ENCODE measurements at places on chromosomes 2 and 18.

DNA sequence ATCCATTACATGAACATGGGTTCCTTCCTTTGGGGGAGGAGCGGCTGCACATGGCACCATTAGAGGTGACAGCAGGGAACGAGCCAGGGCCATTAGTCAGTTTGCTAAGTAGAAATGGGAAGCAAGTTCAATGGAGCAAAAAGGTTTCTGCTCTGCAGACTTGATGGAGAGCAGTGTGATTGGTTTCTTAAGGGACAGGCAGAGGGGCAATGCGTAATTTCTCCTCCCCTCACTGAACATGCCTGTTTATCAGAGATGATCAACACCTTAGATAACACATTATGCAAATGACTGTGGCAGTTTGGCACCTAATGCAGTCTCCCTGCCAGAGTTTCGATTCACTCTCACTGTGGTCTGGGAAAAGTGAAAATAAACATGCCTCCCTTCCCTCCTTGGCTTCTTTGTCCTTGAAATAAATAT lies 414.5 kb downstream of the STK39 start:
- DNase-seq: no peak

DNA sequence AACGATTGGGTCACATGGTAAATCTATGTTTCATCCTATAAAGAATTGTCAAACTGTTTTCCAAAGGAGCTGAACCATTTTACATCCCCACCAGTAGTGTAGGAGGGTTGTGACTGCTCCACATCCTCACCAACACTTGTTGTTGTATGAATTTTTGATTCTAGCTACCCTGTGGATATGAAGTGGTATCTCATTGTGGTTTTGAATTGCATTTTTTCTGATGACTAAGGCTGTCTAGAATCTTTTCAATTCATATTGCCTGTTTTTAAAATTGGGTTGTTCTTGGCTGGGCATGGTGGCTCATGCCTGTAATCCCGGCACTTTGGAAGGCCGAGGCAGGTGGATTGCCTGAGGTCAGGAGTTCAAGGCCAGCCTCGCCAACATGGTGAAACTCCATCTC lies 44.5 kb downstream of the TXNL1 start:
- no peak for DNase-seq

GRCh38 chr18:6797171-6797570 lies 67.7 kb downstream of the ARHGAP28 start:
- no peak for DNase-seq

- DNase-seq: no peak
These were observed 142.2 kb downstream of the RAPGEF4 start for GRCh38 chr2:172877826-172878225.

DNA sequence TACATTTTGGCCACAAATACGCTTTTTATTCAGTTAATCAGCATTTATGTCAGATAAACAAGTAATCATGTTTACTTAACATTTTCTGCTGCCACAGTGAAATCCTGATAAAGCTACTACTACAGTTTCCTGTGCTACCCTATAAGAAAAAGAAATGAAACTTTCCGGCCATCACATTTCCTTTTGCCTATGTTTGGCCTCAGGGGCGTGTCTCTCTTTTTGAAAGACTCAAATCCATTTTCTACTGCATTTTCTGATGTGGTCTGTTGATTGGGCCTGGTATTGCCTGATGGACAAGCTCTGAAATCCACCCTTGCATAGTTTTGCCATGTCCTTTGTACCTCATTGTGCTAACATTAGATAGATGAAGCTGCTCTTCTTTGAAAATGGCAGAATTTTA lies 152.6 kb downstream of the AGPS start:
- no peak for DNase-seq

DNA sequence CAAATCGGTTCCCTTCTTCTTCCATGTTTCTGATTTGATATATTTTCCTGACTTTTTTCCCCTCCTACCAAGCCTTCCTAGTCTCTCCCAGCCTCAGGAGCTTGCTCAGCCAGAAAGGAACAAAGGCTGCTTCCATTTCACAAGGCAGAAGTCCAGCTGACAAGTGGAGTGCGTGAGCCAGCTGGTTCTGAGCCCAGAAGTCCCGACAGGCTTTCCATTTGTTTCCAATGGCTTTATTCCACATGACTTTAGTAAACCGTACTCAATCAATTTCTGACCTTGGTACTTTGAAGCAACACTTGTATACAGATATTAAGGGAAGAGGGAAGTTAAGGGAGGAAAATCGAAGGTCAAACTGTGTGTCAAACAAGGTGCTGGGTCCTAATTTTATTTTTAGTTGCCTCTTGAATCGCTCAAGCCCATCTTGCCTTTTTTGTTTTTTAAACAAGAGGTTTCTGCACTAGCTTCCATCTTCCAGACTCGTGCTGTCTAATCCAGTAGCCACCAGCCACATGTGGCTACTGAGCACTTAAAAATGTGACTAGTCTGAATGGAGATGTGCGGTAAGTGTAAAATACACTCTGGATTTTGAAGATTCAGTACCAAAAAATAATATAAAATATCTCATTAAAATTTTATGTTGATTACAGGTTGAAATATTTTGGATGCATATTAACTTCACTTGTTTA lies 36.2 kb downstream of the WIPF1 start:
- DNase-seq: no peak

GRCh38 chr18:58660915-58661314 lies 10.3 kb upstream of the MALT1 start:
- DNase-seq: no peak

DNA sequence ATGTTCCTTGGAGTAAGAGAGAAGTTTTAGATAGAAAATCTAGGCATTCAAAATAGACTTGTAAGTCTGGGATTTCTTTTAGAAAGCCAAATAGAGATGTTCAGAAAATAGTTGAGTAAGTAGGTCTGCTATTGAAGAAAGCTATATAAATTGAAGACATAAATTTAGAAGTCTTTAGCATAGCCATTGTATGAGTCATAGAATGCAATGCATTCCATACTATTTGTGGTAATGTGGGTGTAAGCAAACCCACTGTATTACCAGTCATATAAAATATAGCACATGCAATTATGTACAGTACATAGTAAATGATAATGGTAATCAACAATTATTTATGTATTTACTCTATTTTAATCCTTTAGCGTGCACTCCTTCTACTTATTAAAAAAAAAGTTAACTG lies 14.1 kb downstream of the MC4R start:
- DNase-seq: no peak

- no peak for DNase-seq
These were observed 342.3 kb upstream of the EPHA4 start for GRCh38 chr2:221914334-221914880.

DNA sequence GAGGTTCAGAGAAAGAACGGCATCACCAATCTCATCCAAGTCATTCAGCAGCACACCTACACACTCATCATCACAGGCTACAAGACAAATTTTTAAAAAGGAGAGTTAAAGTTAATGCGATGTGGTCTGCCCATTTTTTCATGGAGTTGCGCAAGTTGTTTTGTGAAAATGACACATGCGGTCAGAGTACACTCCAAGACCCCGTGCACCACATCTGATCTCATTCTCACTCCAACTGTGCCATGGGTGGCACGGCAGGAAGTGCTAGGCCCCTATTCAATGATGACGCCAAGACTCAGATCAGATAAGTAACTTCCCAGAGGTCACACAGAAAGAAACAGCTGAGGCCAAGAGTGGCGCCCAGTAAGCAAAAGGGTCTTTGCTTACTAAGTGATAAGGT lies 119.8 kb downstream of the LAMA1 start:
- DNase-seq: no peak

DNA sequence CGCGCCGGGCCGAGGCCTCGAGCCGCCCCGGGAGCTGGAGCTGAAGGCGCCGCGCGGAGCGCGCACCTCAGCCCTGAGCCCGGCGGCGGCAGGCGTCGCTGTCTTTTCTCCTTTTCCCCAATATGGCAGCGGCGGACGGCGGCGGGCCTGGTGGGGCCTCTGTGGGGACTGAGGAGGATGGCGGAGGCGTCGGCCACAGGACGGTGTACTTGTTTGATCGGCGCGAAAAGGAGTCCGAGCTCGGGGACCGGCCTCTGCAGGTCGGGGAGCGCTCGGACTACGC lies 369 bp downstream of the SMCHD1 start:
- DNase-seq: no peak

DNA sequence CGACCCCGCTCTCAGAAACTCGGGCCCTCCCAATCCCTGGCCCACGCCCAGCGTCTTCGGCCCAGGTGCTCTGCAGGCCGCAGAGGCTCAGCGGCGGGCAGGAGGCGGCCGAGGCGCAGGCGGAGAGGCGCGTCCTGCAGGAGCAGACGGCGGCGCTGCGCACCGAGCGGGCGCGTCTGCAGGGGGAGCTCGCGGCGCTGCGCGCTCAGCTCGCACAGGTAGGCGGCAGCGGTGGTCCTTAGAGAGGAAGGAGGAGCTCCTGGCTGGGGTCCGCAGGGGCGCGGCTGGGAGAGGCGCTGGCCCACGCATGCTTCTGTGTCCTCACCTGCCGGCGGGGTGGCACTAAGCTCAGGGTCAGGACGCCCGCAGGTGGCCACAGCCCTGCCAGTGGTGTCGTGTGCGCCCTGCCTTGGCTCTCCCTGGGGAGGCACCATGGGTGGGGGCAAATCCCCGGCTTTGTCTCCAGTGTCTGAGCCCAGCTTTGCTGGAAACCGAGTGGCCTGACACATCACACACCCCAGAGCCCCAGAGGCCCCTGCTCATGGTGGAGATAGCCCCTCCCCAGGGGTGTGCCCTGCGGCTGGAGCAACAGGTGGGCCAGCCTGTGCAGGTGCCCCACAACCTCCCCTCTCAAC lies 14.9 kb upstream of the SNED1 start:
- DNase-seq: no peak

- no peak for DNase-seq
These were observed 7.7 kb downstream of the APLF start for GRCh38 chr2:68475110-68475509.

GRCh38 chr2:15819562-15820256 lies 120.6 kb upstream of the MYCN start:
- DNase-seq: no peak

GRCh38 chr2:115285416-115285815 lies 843.0 kb downstream of the DPP10 start:
- no peak for DNase-seq

DNA sequence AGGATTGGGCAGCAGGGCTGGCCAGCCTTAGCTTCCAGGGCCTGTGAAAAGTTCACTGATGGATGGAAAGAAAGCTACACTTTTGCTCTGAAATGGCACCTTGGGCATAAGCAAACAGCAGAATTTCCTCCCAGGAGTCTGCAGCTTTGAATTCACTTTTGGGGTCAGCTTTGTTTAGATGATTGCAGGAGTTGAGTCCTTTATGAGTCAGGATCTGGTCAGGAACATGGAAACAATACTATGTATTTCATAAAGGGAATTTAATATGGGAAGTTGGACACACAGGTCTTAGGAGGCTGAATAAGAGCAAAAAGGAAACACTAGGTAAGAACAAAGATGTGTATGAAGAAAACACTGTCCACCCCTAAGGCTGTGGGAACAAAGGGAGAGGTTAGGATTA lies 345.3 kb downstream of the TSN start:
- no peak for DNase-seq

DNA sequence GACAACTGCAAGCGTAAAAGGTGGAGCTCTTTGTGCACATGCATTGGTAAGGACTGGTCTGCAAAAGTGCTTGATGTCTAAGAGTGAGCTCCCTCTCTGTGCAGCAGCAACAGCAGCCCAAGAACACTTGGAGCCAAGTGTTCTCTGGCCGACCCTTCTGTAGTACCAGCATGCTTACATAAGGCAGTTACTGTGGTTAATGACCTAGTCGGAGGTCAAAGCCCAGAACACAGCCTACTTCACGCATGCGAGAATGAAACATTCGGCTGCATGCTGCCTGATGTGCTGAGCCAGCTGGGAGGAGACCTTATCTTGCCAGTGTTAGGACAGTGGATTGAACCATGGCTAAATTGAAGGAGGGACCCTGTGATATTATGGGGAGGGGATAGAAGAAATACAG lies 21.3 kb downstream of the NCAPH start:
- no peak for DNase-seq

DNA sequence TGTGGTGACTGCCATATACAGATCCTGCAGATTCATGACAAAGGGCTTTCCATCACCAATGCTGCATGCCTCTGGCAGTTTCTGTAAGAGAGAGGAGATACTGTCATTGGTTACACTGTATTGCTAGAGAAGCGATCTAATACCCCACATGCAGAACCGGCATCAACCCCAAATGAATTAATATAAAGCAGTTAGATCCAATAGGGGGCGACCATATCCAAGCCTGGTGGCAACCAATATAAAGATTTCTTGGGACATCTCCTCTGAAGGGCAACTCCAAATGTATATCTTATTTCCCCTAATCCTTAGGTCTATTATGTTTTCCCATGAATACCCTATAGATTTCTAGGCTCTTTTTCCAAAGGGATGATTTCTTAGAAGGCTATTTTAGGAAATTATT lies 17.4 kb upstream of the IHH start:
- no peak for DNase-seq

DNA sequence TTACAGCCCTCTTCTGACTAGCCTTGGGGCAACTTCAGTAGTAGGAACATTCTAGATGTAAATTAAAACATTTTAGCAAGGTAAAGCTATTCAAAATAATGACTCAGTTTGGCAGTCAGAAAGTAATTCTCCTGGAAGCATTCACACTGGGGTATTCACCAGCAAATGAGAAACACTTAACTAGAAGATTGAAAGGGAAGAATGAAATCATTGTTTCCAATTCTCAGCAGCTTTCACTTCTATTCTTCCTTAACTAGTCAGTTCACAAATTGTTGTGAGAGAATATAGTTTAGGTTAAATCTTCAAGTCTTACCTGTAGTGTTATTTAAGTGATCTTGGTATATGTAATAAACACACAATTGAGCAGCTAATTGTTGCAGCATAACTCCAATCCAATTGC lies 1135.6 kb upstream of the FAM98A start:
- no peak for DNase-seq

- no peak for DNase-seq
These were observed 37.1 kb downstream of the BCL11A start for GRCh38 chr2:60516383-60516811.

DNA sequence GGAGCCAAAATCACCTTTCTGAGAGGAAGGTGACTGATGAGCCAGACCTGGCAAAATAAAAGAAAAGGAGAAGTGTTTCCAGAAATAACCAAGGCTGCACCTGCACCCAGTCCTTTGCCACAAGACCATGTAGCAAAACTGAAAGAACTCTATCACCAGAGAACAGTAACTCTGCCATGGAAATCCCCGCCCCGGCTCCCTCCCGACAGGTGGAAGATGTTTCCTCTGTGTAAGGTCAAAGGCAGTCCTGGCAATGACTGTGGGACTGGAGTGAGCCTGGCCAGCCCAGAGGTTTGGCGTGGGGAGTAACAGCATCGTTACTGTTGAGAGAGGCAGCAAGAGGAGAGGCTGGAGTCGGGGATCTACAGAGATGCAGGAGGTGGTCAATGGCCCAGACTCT lies 42.3 kb downstream of the SPRED2 start:
- DNase-seq: no peak
